ENCODE measurements at places on chromosomes 5 and 9.

DNA sequence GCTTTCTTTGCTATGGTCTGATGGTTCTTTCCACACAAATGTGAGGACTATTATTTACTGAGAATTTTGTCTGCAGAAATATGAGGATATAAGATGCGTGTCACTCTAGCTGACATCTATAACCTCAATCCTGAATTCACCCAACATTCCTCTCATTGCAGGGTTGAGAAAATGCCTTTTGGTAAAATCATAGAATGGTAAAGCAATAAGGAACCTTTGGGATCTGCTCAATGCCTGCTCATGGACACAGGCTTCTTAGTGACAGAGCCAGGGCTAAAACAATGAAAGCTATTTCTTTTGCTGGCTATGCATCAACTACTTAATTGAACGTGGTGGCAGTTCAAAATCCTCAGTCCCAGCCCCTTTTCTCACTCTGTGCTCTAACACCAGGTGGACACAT, 199.6 kb downstream of the GAS1 start:
- DNase-seq = no peak

DNA sequence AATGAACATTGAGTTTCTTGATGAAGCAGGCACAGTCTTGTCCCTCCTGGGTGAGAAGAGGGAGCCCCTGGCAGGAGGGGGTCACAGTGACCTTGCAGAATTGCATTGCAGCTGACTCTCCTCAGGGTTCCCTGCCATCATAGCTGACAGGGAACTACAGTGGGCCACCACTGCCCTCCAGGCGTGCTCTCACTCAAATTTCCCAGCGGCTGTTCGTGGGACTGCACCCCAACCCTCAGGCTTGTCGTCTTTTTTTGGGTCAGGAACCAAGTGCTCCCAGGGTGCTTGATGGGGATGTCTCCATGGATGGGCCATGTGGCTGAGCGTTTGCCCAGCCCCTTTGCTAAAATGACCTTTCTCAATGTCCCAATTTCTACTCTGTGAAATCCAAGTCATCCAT, 215.8 kb downstream of the MELK start:
- DNase-seq = no peak

- DNase-seq = no peak
Observed at GRCh38 chr9:72557549-72557948, 36.1 kb downstream of the TMC1 start.

GRCh38 chr5:56039985-56040384, 45.2 kb upstream of the IL6ST start:
- DNase-seq = no peak

- no peak for DNase-seq
Observed at GRCh38 chr5:55991768-55992486, 2.8 kb downstream of the IL6ST start.

GRCh38 chr9:115341426-115341825, 223.5 kb upstream of the TNC start:
- DNase-seq = no peak

DNA sequence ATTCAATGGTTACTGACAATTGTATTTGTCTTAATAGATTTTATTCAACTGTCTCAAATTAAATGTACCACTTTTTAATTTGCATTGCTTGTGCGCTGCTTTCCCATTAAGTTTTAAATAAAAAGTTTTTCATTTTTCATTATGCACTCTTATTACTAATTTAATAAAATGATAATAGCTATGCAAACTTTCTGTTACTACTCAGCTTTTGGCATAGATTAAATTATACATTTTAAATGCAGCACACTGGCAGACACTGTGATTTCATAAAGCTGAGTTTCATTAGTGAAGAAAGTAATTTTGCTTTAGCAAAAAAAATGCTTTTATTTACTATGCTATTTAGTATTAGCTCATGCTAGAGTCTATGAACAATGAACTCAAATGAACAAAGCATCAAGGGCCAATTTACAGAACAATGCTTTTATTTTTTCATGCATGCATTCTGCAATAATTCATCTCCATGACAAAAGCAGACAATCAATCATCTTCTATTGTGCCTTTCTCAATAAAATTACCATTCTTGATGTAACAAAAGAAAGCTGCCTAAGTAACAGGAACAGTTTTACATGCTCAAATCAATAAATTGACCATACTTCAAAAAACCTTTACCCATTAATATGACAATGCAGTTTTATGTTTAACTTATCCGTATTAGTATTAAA, 595.2 kb upstream of the ARRDC3 start:
- no peak for DNase-seq

GRCh38 chr9:124133727-124134126, 122.2 kb downstream of the LHX2 start:
- no peak for DNase-seq

DNA sequence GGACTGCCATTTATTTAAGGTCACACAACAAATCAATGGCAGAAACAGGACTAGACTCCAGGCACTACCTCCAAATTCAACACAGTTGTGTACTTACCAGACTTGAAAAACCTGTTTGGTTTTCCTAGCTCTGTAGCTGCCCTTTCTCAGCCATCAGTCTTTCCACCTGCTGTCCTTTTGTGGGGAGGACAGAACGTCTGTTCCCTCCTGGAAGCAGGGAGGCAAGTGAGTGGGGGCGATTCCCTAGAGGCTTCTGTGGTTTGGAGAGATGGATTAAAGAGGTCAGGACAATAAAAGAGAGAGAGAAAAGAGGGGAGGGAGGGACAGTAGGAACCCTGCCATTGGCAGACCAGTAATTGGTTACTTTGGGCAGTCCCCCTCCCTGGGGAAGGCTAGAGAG, 14.7 kb downstream of the ASTN2 start:
- no peak for DNase-seq

DNA sequence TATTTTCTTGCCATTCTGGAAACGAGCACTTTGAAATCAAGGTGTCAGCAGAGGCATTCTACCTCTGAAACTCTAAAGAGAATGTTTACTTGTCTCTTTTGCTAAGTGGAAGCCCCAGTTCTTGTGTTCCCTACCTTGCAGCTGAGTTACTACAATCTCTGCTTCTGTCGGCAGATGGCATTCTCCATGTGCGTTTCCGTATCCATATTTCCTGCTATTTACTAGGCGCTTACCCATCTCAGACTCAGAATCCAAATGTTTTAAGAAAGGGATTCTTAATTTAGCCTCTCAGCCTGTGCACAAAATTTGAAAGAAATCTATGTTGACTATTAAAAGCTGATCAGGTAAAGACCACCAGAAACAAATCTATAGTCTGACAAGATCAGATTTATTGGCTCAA, 221.3 kb upstream of the FTMT start:
- DNase-seq = no peak
